SHP77 treated with DMSO at 0.1 percent for 48 hours (cell line): ENCODE measurements at places on chromosomes 1 and 21.

GRCh38 chr21:35609263-35609662 lies 451.1 kb downstream of the SETD4 start:
- no peak for DNase-seq

GRCh38 chr1:203536980-203537455 lies 43.1 kb downstream of the OPTC start:
- DNase-seq = no peak

GRCh38 chr1:209397910-209398309 lies 185.6 kb upstream of the CAMK1G start:
- no peak for DNase-seq

GRCh38 chr1:63148825-63149645 lies 173.3 kb upstream of the FOXD3 start:
- no peak for DNase-seq

GRCh38 chr1:234722904-234723720 lies 113.1 kb upstream of the IRF2BP2 start:
- peak; percentile 75 for DNase-seq

DNA sequence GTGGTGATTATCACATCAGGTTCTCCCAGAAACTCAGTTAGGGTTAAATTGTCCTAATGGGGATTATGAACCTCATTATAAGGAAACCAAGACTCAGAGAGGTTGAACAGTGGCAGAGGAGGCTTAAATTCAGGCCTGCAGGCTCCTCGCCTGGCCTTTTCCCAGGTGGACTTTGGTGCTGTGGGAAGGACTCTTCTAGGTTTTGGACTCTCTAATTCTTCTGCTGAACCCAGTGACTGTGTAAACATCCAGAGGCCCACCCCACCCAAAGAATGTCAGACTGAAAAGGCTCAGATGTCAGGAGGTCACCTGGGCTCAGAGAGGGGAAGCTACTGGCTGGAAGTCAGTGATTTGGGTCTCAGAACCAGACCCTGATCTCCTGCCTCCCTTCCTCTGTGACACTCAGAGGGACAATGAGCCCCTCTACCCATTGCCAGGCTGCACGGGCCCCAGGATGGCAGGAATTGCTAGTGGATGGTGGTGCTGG lies 2.5 kb downstream of the ZNF362 start:
- no peak for DNase-seq

GRCh38 chr1:113859478-113860175 lies 11.9 kb downstream of the PTPN22 start:
- DNase-seq = no peak

DNA sequence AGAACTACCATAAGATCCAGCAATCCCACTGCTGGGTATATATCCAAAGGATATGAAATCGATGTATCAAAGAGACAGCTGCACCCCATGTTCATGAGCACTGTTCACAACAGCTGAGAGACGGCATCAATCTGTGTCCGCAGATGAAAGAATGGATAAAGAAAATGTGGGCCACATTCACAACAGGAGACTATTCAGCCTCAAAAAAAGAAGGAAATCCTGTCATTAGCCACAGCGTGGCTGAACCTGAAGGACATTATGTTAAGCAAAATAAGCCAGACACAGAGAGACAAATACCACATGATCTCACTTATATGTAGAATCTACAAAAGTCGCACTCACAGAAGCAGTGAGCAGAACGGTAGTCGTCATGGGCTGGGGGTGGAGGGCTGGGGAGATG lies 99.2 kb upstream of the IFFO2 start:
- DNase-seq = no peak

GRCh38 chr1:65009176-65009575 lies 42.8 kb upstream of the JAK1 start:
- no peak for DNase-seq

DNA sequence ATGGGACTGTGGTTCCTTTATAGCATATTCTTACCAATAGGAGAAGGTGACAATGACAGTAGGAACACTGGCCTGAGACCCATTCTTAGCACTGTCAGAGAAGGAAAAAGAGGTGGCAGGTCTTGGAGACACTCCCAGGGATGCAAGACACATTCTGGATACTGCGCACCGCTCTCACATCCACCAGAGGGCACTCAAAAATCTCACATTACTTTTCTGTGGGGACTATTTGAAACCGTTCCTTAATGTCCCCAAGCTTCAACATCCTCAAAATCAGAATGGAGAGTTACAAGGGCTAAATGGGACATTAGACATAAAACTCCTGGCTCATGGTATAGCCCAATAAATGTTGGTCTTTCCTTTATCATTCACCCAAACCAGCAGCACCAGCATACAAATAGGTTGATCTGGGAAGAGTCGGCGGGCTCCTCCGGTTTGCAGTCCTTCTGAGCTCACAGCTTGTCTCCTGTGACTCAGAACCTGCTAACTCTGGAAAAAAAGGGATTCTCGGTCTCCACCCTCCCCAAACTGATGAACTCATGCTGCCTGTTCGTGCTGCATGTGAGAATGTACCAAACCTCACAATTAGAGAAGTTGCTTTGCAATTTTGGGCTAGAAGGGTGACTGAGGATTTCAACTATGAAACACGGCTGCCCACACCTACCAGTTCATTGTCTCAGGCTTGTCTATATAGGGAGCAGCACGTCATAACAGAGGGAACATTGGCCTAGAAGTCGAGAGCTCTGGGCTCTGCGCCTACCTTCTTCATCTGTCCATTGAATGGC lies 40.2 kb downstream of the IL12RB2 start:
- DNase-seq = no peak

- DNase-seq = no peak
These were observed 7.0 kb downstream of the EXTL1 start for GRCh38 chr1:26028490-26028980.
